ENCODE measurements at places on chromosomes 16 and 17.
A peak's percentile ranks its signal among the peaks of the same experiment; 100 is the strongest.

DNA sequence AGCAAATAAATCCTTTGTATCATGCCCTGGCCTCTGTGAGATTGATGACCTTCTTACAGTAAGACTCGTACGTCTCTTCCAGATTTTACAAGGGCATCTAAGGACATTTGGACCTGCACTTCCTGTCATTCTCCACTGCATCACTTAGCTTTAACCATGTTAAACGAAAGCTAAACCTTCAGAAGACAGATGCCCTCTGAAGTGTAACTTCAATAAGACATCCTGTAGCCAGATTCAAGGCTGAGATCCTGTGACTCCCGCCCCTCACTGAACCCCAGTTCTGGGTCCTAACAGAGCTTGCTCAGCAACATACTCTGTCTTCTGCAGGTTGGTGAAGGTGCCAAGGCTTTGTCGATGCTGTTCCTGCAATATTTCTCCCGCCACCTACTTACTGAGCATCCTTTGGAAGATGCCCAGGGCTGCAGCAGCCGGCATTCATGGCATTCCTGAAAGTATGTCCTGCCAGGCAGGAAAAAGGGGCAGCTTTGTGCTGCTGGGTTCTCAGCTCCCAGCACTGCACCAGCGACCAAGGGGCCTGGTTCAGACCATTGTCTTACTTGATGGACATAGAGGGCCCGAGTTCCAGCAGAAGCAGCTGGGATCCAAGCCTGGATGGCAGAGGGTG lies 131.1 kb downstream of the AXIN2 start:
- DNase-seq: no peak

- peak; percentile 54 for DNase-seq
Measured at GRCh38 chr17:40063901-40064531, 1.3 kb downstream of the THRA start.

DNA sequence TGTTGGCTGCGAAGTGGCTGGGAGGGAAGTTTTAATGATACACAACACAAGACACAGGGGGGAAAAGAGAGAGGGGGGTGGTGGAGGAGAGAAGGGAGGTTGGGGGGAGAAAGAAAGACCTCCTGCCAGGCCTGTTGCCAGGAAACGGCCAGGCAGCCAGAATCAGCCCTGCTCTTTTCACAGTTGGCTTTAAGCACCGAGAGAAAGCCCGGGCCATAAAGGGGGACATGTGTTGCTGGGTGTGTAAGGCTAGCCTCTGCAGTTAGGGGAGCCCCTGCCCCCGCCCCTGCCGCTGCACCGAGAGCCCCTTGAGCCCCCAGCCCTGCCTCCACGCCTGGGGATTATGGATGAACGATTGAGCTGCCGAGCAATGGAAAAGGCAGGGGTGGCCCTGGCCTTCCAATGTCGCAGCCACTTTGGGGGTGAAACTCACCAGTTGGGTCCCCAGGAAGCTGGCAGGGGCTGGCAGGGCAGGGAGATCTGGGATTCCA lies 13.9 kb upstream of the WNT3 start:
- peak; percentile 4 for DNase-seq

- DNase-seq: no peak
Measured at GRCh38 chr16:28292731-28293600, 641 bp downstream of the SBK1 start.

DNA sequence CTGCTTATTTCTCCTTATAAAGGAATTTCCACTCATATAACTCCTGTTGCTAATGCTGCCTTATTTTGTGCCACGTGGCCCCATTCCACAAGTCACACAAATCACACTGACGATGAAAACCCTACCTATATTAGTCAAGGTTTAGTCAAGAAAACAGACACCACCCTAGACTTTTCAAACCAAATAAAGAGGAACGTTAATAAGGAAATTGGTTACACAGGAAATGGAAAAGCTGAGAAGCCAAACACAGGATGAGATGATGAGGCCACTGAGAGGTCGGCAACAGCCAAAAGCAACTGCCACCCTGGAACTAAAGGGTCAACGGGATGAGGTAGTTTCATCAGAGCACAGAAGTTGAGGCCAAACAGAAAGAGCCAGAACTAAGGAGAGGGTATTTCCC lies 47.3 kb upstream of the ALOX12 start:
- DNase-seq: no peak

DNA sequence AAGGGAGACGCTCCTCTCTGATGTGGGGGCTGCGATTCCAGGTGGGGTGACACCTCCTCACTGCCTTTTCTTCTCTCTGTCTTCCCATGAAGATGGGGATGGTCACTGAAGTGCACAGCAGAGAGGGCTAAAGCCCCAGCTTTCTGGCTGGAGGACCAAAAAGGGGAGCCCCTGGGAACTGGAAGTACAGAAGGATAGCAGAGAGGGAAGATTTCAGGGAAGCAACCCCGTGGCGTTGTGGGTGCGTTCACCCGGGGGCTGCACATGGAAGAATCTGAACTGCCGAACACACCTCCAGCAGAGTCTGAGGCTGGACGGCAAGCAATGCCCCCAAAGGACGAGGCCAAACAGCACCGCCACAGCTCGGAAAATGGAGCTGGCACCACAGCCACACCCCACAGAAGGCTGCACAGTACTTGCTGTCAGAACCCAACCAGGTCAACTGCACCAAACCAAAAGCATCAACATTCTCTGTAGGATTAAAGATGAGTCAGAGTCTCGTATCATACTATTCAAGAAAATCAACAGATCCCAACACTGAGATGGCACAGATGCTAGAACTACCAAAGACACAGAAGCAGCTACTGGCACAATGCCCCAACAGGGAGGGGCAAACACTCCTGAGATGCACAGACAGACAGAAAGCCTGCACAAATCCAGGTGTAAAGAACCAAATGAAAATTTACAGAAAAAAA lies 49.9 kb downstream of the MAP1LC3B start:
- no peak for DNase-seq

DNA sequence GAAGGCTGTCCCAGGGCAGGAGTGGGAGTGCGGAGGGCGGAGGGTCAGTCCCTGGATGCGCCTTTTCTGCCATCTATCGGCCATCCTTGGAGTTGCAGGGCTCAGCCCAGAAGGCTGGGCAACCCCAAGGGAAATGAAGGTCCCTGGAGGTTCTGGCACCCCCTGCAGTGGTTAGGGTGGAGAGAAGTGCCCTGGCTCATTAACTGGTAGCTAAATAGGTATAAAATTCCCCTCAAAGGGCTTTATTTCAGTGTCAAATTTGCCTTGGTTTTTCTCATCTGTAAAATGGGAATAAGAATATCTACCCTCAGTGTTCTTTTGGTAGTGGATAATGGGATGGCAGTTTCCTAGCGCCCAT lies 22.4 kb downstream of the C17orf75 start:
- DNase-seq: peak; percentile 37

- peak; percentile 21 for DNase-seq
Measured at GRCh38 chr17:38685491-38685890, 10.7 kb upstream of the EPOP start.

DNA sequence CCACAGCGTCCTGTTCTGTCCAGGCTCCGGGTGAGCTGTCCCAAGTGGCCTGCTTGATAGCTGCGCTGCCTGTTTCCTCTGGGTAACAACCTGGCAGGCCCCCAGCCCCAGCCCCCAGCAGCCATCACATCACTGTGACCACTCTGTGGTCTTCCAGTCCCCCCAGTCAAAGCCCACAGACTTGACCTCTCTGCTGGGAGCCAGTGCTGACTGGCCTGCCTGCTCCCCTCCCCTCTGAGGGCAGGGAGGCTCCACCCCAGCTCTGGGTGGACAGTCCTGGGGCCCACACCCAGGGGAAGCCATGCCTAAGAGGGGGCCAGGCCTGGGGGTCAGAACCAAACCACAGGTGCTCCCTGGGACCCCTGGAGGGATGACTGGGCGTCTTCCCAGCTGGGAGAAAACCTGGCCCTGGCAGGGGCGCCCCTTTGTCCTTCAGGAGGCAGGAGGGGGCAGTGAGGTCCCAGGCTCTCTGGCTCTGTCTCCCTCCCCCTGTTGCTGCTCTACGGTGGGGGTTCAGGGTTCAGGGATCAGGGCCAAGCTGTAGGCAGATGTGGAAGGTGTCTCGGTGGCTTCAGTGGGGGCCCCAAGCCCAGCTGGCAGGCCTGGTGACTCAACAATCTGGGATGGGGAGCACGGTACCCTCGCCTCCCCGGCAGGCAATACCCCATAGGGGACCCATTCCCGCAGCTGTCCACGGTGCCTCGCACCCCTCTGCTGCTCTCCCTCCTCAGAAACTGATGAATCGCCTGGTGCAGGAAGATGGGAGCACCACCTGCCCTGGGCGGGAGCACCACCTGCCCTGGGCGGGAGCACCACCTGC lies 1.8 kb upstream of the SLC16A3 start:
- DNase-seq: no peak

- DNase-seq: no peak
Measured at GRCh38 chr17:78441271-78441971, 63.0 kb downstream of the PGS1 start.

GRCh38 chr16:68786685-68787418 lies 49.8 kb downstream of the CDH1 start:
- peak; percentile 83 for DNase-seq

DNA sequence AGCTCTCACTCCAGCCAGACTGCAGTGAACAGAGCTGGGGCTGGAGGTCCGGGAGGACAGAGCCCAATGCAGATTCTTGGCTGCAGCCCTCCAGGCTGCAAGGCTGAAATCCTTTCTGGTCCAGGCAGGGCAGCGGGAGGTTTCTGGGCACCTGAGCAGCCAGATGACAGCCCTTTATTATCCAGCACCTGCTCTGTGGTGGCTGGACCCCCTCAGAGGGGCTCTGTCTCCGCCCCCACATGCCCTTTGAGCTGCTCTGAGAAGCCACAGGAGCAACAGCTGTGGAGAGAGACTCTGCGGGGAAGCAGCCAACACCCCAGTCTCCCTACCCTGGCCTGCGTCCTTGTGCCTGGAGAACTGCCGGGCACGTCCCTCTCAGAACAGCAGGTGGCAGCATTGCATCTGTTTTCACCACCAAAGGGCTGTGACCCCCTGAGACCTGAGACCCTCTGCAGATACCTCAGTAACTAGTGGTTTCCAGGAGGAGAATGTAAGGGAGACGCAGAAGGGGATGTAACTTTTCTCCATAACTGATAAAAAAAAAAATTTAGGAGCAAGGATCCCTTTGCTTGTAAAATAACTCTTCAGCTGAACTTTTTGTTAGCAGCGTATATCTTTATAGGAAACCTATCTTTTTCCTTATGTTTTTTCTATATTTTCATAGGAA lies 3.7 kb upstream of the CNP start:
- peak; percentile 78 for DNase-seq

GRCh38 chr17:57911834-57912673 lies 43.2 kb downstream of the CUEDC1 start:
- peak; percentile 94 for DNase-seq

DNA sequence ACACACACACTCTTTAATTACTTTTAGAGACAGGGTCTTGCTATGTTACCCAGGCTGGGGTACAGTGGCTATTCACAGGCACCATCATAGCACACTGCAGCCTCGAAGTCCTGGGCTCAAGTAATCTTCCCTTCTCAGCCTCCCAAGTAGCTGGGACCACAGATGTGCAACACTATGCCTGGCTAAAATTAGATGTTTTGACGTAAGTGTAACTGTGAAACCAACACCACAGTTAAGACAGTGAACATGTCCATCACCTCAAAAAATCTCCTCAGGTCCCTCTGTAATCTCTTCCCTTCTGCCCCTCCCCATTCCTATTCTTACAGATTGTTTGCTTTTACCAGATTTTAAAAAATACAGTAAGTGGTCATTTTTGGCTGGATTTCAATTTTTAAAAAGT lies 66.7 kb downstream of the RPGRIP1L start:
- DNase-seq: no peak

DNA sequence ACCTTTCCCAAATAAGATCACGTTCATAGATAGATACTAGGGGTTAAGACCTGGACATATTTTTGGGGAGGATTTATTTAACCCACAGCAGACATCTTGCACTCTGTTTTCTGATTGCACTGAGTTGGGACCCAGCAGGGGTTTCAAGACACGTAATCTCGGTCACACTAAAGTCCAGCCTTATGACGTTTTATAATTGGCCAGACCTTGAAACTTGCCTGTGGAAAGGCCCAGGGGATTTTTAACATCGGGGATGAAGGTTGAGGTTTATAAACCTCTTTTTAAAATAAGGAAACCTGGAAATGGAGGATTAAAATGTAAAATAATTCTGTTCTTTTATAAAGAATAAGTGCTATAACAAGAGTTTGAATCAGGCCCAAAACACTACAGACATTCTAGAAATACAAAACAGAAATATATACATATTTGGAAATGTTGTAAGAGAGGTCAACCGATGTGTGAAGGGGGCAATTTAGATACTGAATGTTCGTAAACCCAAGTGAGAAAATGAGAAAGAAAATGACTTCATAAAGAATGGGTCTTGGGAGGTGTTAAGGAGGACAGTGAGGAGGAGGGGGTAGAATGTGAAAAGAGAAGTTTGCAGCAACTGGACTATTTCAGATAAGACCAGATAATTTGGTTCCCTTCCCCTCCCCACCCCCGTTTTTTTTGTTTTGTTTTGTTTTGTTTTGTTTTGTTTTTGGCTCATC lies 61.1 kb upstream of the NOL11 start:
- no peak for DNase-seq

- no peak for DNase-seq
Measured at GRCh38 chr17:59483860-59484259, 81.5 kb upstream of the DHX40 start.

GRCh38 chr17:31533546-31534155 lies 142.2 kb downstream of the RAB11FIP4 start:
- DNase-seq: no peak

DNA sequence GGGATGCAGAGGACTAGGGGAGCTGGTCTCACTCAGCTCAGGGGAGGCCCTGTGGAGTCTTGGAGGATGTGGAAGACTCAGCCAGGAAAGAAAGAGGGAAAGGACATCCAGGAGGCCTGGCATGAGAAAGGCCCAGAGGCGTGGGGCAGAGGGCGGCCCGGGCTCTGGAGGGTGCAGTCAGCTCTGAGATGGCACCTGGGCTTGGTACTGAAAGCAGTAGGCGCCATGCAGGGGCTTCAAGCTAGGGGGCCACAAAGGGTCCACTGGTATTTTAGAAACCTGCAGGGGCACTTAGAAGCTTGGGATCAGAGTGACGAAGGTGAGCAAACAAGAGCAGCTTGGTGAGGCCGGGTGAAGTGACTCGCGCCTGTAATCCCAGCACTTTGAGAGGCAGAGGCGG lies 5.6 kb downstream of the FAM171A2 start:
- no peak for DNase-seq

- no peak for DNase-seq
Measured at GRCh38 chr17:34146440-34147043, 108.5 kb upstream of the CCL2 start.

GRCh38 chr16:14499110-14499509 lies 130.9 kb downstream of the PARN start:
- no peak for DNase-seq

- DNase-seq: no peak
Measured at GRCh38 chr17:42178817-42179216, 2.1 kb downstream of the KCNH4 start.

- no peak for DNase-seq
Measured at GRCh38 chr17:80198144-80198661, 21.9 kb downstream of the SGSH start.
